HFFc6 (cell line): ENCODE measurements at places on chromosomes 7 and 10. TPM values are rescaled to one million over a fixed set of nuclear protein-coding genes. Genes with fewer than 3 reads are reported as not detected.

Gene PCLO
- total RNA-seq = 0.92 to 1.8 TPM (median 1.0 TPM) in 3 replicates

- no peak for DNase-seq
- H3K4me1 ChIP-seq = peaks cover 57% of the 10 kb centered on the region
- no peak overlapping the region for H3K27ac ChIP-seq
- no peaks in the 10 kb centered on the region for H3K36me3 ChIP-seq
Measured at GRCh38 chr7:28180031-28180363, 598 bp downstream of the JAZF1 start.

DNA sequence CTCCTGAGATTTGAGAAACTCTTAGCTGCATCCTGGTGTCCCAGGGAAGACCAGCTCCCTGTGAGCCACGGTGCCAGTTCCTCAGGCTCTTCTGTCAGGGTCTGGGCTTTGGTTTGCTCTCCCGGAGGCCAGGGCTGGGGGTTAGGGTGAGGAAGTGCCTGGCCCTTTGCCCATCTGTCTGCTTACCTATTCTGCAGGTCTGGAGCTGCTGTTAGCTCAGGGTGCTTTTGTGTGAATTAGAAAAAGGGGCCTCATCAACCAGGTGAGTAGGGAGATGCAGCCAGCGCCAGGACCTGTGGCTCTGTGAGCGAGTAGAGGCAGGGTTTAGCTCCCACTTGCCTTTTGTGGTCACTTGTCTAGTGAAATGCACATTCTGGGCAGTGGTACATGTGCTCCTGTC, 109.4 kb downstream of the DOCK1 start:
- no peak for DNase-seq
- H3K27ac ChIP-seq = no peak overlapping the region
- H3K4me1 ChIP-seq = peaks cover 9% of the 10 kb centered on the region
- no peak overlapping the region for H3K4me3 ChIP-seq
- H3K27me3 ChIP-seq = no peaks in the 10 kb centered on the region
- H3K36me3 ChIP-seq = peaks cover 22% of the 10 kb centered on the region

GRCh38 chr10:85983051-85983450, 383.5 kb downstream of the GRID1 start:
- H3K27ac ChIP-seq = no peak overlapping the region
- H3K36me3 ChIP-seq = no peaks in the 10 kb centered on the region
- H3K4me3 ChIP-seq = no peak overlapping the region
- H3K4me1 ChIP-seq = no peaks in the 10 kb centered on the region

- H3K27me3 ChIP-seq = peaks cover 13% of the 10 kb centered on the region
- no peaks in the 10 kb centered on the region for H3K36me3 ChIP-seq
- H3K27ac ChIP-seq = no peak overlapping the region
- no peak overlapping the region for H3K4me3 ChIP-seq
Measured at GRCh38 chr7:42686594-42687156, 225.2 kb downstream of the C7orf25 start.
